Body of pancreas (tissue), 4 donors: ENCODE measurements at places on chromosomes 2 and 18. TPM values are rescaled to one million over a fixed set of nuclear protein-coding genes. Genes with fewer than 3 reads are reported as not detected.

GRCh38 chr2:159737292-159737916 is 25.1 kb downstream of the MARCHF7 start:
- no peak overlapping the region for H3K27ac ChIP-seq
- no peaks in the 10 kb centered on the region for H3K27me3 ChIP-seq
- no peaks in the 10 kb centered on the region for H3K36me3 ChIP-seq
- no peaks in the 10 kb centered on the region for H3K4me1 ChIP-seq
- H3K4me3 ChIP-seq = no peak overlapping the region

IL36G gene
- not detected for total RNA-seq

EML6 gene
- 2.6 TPM for total RNA-seq

IL36A gene
- total RNA-seq = not detected

PMAIP1 gene
- not detected for total RNA-seq

ERMN gene
- 0.26 TPM for total RNA-seq

- H3K4me1 ChIP-seq = peaks cover 16% of the 10 kb centered on the region
- no peaks in the 10 kb centered on the region for H3K36me3 ChIP-seq
- H3K4me3 ChIP-seq = no peak overlapping the region
- peak overlapping the region; percentile 12 for H3K27ac ChIP-seq
Observed at GRCh38 chr2:134161170-134161547, 92.7 kb upstream of the MGAT5 start.

DNA sequence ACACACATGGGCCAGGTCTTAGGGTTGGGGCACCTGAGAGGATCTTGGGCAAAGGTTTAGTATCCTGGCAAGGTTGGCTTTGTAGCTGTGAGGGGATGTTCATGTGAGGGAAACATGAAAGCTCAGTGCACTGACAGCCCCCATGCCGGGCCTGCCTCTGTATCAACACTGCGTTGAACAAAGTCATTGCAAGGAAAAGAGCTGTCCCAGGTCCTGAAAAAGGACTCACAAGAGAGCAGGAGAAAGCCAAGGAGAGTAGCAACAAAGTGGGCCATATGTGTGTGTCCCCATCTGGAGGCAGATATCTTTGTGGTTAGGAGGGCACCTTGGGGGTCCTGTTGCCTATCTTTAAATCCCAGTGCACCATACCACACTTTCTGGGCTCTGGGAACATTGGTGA is 237.8 kb upstream of the THSD7B start:
- H3K27me3 ChIP-seq = no peaks in the 10 kb centered on the region
- no peaks in the 10 kb centered on the region for H3K36me3 ChIP-seq
- no peak for DNase-seq
- no peak overlapping the region for H3K27ac ChIP-seq

DNA sequence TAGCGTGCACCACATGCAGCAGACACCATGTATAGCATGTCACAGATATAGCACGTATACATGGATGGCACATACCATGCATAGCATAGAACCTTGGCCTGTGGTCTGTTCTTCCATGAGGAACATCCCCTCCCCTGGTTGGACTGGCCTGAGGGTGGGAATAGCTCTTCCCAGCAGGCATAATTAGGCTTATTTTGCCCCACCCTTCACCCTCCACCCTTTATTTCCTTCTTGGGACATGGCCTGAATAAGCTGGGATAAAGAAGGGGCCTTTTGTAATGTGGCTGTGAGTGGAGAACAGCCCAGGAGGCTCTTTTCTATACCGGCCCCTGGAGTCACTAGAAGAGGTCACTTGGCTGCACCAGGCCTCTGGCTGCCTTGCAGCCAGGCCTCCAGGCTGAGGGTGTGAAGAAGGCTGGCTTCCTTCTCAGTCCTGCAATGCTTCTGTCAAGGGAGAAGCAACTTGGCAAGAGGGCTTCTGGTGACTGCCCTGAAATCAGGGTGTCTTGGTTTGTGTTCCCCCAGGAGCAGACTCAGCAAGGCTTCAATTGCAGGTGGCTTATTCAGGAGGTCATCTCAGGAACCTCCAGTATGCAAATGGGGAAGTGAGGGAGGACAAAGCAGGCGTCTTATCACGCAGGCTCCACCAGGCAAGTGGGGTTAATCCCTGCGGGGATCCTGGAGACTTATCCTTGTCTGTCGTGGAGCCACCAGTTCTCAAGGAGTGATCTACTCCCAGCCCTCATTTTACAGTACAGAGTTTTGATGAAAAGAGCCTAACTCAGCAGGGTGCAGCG is 68.2 kb downstream of the HS6ST1 start:
- no peak overlapping the region for H3K27ac ChIP-seq
- no peak overlapping the region for H3K4me3 ChIP-seq
- no peaks in the 10 kb centered on the region for H3K36me3 ChIP-seq
- no peak for DNase-seq
- H3K27me3 ChIP-seq = no peaks in the 10 kb centered on the region
- H3K4me1 ChIP-seq = no peaks in the 10 kb centered on the region

DNA sequence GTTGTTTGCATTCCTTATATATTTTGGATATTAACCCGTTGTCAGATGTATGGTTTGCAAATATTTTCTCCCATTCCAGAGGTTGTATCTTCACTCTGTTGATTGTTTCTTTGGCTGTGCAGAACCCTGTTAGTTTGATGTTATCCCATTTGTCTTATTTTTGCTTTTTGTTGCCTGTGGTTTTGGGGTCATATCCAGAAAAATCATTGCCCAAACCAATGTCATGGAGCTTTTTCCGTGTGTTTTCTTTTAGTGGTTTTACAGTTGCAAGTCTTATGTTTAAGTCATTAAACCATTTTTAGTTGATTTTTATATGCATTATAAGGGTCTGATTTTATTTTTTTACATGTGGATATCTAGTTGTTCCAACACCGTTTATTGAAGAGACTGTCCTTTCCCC is 35.8 kb downstream of the PPIG start:
- H3K4me3 ChIP-seq = no peak overlapping the region
- H3K27me3 ChIP-seq = no peaks in the 10 kb centered on the region
- no peak overlapping the region for H3K27ac ChIP-seq

- H3K4me3 ChIP-seq = no peak overlapping the region
- no peak overlapping the region for H3K27ac ChIP-seq
- H3K27me3 ChIP-seq = no peaks in the 10 kb centered on the region
- no peaks in the 10 kb centered on the region for H3K36me3 ChIP-seq
- no peak for DNase-seq
- no peaks in the 10 kb centered on the region for H3K4me1 ChIP-seq
Observed at GRCh38 chr2:60989259-60989658, 28.3 kb upstream of the PEX13 start.

DNA sequence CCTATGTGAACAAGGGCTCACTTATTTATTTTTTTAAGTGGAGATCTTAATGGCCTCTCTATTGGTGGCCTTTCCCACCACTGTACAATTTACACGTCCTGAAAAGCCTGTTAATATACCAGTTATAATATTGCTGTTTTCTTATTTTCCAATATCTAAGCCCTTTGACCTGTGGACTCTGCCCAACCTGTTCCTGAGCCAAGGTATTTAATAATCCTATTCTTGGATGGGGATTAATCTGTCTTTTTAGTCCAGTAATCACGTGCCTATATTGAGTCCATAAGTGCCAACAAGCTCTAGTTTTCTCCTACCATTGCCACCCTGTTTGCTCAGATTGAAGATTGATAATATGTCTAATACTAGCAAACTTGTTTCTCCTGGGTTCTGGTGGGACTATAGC is 42.7 kb downstream of the MBD5 start:
- H3K4me3 ChIP-seq = no peak overlapping the region
- H3K27ac ChIP-seq = no peak overlapping the region
- peaks cover 17% of the 10 kb centered on the region for H3K4me1 ChIP-seq
- no peaks in the 10 kb centered on the region for H3K27me3 ChIP-seq

GRCh38 chr18:45106331-45106774 is 425.7 kb downstream of the SETBP1 start:
- H3K4me3 ChIP-seq = no peak overlapping the region
- no peaks in the 10 kb centered on the region for H3K4me1 ChIP-seq
- no peak overlapping the region for H3K27ac ChIP-seq
- DNase-seq = no peak
- no peaks in the 10 kb centered on the region for H3K36me3 ChIP-seq
- H3K27me3 ChIP-seq = no peaks in the 10 kb centered on the region

TMEM182 gene
- total RNA-seq = 0.33 TPM

GRHL1 gene
- 4.2 TPM for total RNA-seq

DNA sequence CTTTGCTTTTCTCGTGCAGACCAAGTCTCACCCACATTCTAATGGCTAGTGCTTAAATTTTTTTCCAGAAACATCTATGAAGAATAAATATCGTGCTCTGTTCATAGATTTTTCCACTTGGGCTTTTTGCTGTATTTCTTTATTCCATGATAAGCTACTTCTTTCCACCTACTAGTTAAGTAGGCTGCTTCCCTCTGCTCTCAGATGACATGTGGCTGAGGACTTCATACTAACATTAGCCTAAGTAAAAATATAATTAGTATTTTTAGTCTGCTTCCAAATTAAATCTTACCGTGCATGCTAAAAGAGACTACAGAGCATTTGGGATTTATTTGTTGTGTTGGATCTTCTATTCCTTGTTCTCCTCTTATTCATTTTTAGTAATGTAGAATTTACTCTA is 102.4 kb downstream of the SH3RF3 start:
- H3K36me3 ChIP-seq = no peaks in the 10 kb centered on the region
- no peak overlapping the region for H3K27ac ChIP-seq
- no peaks in the 10 kb centered on the region for H3K27me3 ChIP-seq
- DNase-seq = no peak
- no peak overlapping the region for H3K4me3 ChIP-seq

RTP5 gene
- total RNA-seq = not detected

SATB2 gene
- total RNA-seq = 4.3 TPM

DNA sequence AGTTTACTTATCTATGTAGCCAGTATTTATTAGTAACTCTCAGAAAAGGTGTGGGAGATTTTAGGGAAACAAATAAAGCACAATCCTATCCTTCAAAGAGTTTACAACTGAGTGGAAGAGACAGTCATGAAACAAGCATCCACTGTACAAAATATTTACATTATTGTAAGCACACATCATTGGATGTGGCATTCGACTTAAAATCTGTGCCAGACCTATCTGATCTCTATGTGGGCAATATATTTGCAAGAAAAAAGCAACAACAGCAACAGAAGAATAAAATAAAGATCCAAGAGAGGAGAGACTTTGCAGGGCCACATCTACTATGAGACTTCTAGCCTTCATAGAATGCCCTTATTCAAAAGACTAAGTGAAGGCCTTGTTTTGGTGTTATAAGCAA is 882.1 kb upstream of the PIK3C3 start:
- DNase-seq = no peak
- H3K36me3 ChIP-seq = no peaks in the 10 kb centered on the region
- no peaks in the 10 kb centered on the region for H3K27me3 ChIP-seq

DNA sequence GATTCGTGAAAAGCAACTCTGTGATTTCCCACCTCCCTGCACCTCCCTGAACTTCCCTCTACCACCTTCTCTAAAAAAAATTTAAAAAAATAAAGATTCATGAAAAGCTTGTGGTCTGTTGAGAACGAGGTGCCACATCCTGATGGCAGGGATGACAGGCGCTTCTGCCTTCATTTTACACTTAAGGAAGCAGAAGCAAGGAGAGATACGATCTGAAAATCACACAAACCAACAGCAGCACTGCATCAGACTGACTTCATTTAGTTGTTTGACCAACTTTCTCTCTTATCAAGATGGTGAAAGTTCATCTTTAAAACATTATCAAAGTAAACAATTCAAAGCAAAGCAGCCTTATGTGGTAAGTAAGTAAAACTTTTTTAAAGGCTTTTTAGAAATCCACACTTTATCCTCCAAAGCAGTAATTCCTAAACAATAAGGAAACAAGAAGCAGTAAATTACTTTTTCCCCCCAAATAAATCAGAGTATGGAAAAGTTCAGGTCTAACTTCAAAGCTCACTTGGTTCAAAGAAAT is 15.5 kb downstream of the WDFY1 start:
- peaks cover 29% of the 10 kb centered on the region for H3K4me1 ChIP-seq
- no peaks in the 10 kb centered on the region for H3K27me3 ChIP-seq
- no peak overlapping the region for H3K4me3 ChIP-seq

DNA sequence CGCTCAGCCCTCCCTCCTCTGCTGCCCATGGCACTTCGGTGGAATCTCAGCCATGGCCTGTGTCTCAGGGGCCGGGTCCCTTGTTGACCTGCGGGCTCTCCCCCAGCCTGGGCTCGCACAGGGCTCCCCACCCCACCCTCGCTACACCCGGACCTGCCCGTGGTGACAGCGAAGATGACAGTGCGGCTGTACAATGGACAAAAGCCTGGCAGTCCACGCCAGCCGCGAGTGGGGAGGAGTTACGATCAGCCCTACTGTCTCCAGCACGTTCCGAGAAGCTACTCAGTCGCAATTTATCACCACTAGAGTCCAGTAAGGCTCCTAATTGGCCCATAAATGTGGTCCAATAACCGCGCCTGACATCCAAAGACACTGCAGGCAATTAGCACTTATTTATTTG is 31.6 kb downstream of the GBX2 start:
- H3K36me3 ChIP-seq = no peaks in the 10 kb centered on the region
- H3K4me1 ChIP-seq = no peaks in the 10 kb centered on the region
- H3K4me3 ChIP-seq = no peak overlapping the region
- no peak overlapping the region for H3K27ac ChIP-seq
- H3K27me3 ChIP-seq = no peaks in the 10 kb centered on the region

GRCh38 chr2:127984551-127984950 is 43.3 kb downstream of the SAP130 start:
- H3K4me3 ChIP-seq = no peak overlapping the region
- no peak overlapping the region for H3K27ac ChIP-seq
- DNase-seq = no peak

MYO3B gene
- 2.0 TPM for total RNA-seq

GAL3ST2 gene
- total RNA-seq = not detected

DNA sequence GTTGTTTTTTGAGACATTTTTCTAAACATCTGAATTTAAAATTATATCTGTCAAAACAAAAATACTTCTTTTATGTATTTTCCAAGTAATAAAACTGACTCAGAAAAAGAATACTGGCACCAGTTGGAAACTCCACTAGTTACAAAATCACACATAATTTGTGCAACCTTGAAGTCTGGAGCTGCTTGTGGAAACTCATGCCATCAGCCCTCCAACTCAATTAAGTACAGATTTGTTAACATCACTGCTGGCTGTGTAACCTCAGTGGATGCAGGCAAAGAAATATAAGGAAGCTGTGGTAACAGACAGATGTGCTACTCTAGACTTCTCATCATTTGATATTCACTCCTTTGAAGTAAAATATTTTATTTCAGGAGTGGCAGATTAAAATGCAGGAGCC is 30.0 kb upstream of the RAPH1 start:
- no peak for DNase-seq
- H3K4me3 ChIP-seq = no peak overlapping the region
- H3K27me3 ChIP-seq = no peaks in the 10 kb centered on the region
- no peaks in the 10 kb centered on the region for H3K4me1 ChIP-seq

- no peaks in the 10 kb centered on the region for H3K36me3 ChIP-seq
- H3K27me3 ChIP-seq = no peaks in the 10 kb centered on the region
- no peak overlapping the region for H3K27ac ChIP-seq
- DNase-seq = no peak
- H3K4me3 ChIP-seq = no peak overlapping the region
Observed at GRCh38 chr2:215831296-215831913, 181.9 kb downstream of the MREG start.

NIF3L1 gene
- total RNA-seq = 7.6 TPM

- H3K4me3 ChIP-seq = no peak overlapping the region
- no peaks in the 10 kb centered on the region for H3K27me3 ChIP-seq
- peaks cover 10% of the 10 kb centered on the region for H3K4me1 ChIP-seq
- no peak for DNase-seq
Observed at GRCh38 chr2:6755456-6755855, 110.3 kb downstream of the CMPK2 start.

GRCh38 chr18:961644-962355 is 57.1 kb downstream of the ADCYAP1 start:
- no peak overlapping the region for H3K4me3 ChIP-seq
- no peak overlapping the region for H3K27ac ChIP-seq
- no peak for DNase-seq
- H3K27me3 ChIP-seq = no peaks in the 10 kb centered on the region
- peaks cover 3% of the 10 kb centered on the region for H3K4me1 ChIP-seq
- H3K36me3 ChIP-seq = no peaks in the 10 kb centered on the region

KCNG2 gene
- not detected for total RNA-seq
